ENCODE measurements at places on chromosomes 6 and 20.
A peak's percentile ranks its signal among the peaks of the same experiment; 100 is the strongest.

GRCh38 chr20:62376112-62377063 is 9.3 kb upstream of the LAMA5 start:
- no peak for DNase-seq

GRCh38 chr6:119328892-119329793 is 20.4 kb downstream of the MAN1A1 start:
- no peak for DNase-seq

DNA sequence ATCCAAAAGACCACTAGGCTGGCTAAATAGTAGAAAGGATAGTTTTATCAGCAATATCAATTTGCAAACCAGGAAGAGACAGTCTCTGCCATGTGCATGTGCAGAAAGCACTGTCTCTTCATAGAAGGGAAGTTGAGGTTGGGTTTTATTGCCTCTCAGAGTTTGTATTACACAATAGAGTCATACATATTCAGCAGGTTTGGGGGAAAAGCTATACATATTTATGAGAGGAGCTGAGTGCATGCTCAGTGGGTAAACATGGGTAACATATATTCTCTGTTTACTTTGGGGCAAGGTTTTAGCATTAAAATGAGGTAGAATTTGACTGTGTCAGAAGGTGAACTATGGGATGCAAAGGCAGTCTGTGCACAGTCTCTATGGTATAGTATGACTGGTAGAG is 14.9 kb downstream of the TMEM170B start:
- no peak for DNase-seq

DNA sequence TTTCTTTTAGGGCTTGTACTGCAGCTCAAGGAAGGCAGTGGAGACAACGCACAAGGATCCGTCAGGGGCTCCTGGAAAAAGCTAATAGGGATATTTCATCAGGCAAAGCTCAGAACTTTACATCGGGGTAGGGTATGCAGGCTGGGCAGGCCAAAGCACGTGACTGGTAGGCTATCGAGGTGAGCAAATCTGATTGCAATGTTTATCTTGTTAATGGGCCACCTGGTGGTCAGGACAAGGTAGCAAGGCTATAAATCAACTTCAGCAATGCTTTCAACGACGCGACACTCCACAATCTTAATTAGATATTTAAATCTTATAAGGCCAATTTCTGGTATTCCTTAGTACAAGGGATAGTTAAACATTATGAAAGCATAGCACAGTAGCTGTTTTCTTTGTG is 1302.8 kb upstream of the EYS start:
- DNase-seq = no peak

GRCh38 chr6:34189806-34190503 is 44.1 kb upstream of the GRM4 start:
- no peak for DNase-seq

- no peak for DNase-seq
Measured at GRCh38 chr6:105886814-105887544, 199.2 kb upstream of the PRDM1 start.

DNA sequence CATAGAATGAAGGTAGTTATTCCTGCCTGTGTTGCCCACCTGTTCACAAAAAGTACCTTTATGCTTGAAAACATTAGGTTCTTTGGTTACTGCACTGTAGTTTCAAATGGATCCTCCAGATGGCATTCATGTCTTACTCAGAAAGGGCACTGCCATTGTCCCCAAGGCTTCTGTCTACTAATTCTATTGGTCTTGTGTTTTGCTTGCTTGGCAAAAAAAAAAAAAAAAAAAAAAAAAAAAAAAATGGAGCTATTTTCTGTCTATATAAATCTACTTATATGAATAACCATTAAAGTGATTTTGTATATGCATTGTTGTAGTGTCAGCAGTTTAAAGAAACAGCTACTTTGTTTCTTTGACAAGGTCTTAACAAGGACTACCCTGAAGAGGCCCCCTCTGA is 12.7 kb upstream of the EFHC1 start:
- DNase-seq = peak; percentile 71

DNA sequence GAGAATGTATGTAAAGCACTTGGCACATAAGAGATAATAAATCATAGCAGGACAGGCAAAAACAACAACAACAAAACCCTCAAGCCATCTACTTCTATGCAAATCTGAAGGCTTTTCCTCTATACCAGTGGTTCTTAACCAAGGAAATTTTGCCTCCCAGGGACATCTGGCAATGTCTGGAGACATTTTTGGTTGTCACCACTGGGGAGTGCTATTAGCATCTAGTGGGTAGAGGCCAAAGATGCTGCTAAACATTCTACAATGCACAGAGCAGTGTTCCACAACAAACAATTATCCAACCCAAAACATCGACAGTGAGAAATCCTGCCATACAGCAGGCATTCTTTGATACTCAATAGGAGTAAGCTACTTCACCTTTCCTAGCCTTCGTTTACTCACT is 28.2 kb downstream of the NDRG3 start:
- no peak for DNase-seq

- DNase-seq = no peak
Measured at GRCh38 chr6:43800746-43801494, 30.9 kb downstream of the VEGFA start.

- no peak for DNase-seq
Measured at GRCh38 chr6:43992783-43993644, 134.2 kb downstream of the MRPL14 start.
